H7 (cell line): ENCODE measurements at places on chromosomes 16 and 17. TPM values are rescaled to one million over a fixed set of nuclear protein-coding genes. Genes with fewer than 3 reads are reported as not detected.
A peak's percentile ranks its signal among the peaks of the same experiment; 100 is the strongest.

The SLC22A31 gene
- total RNA-seq, result 0.81 and 1.9 TPM in 2 replicates

The FAM171A2 gene
- 23.7 and 24.1 TPM in 2 replicates for total RNA-seq

The CTRL gene
- total RNA-seq, result 2.4 and 3.7 TPM in 2 replicates

The KCNJ18 gene
- not detected in 2 replicates for total RNA-seq

The CRHR1 gene
- total RNA-seq, result 0.14 and 0.81 TPM in 2 replicates

The SMIM5 gene
- 0.11 TPM in 1 of 2 replicates, not detected in the other for total RNA-seq

The C16orf54 gene
- total RNA-seq, result not detected in 2 replicates

The GRAPL gene
- not detected in 2 replicates for total RNA-seq

The BRIP1 gene
- total RNA-seq, result 12.0 and 17.0 TPM in 2 replicates

The HOXB13 gene
- total RNA-seq, result 7.9 and 11.1 TPM in 2 replicates

The GAST gene
- total RNA-seq, result not detected in 2 replicates

DNA sequence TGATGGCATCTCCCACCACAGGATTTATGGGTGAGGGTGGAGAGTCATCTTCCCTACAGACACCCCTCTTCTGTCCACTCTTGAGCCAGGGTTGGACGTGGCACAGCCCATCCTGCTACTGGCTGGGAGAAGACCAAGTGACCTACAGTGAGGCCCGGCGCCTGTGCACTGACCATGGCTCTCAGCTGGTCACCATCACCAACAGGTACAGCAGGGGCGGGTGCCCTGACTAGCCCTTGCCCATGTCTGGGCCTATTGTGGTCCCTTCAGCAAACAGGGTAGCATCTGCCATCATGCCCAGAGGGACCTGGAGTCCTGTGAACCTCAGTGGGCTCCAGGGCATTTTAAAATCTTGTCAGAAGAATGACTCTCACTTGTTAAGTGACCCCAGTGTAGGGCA is 48.2 kb downstream of the MRC2 start:
- peak; percentile 25 for DNase-seq

DNA sequence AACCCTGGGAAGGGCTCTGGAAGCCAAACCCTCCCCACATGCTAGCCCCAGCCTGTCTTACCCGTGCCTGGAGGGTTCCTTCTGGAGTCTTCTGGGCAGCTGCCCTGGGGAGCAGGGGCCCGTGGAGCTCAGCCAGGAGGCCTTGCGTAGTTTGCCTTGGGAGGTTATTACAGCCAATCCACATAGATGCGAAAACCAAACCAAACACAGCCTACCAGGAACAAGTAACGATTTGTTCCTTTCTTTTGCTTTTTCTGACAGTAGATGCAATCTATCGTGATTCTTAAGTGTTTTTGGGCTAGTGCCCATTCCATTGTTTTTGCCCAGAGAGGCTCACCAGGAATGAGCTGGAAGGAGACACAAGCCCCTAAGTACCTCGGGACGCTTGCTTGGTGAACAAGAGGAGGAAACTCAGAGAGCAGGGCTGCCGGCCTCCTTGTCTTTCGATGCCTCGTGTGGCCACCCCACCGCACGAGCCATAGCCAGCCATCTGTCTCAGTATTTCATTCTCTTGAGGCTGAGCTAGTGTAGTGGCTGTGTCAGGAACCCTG is 102.7 kb upstream of the NOL11 start:
- no peak for DNase-seq

DNA sequence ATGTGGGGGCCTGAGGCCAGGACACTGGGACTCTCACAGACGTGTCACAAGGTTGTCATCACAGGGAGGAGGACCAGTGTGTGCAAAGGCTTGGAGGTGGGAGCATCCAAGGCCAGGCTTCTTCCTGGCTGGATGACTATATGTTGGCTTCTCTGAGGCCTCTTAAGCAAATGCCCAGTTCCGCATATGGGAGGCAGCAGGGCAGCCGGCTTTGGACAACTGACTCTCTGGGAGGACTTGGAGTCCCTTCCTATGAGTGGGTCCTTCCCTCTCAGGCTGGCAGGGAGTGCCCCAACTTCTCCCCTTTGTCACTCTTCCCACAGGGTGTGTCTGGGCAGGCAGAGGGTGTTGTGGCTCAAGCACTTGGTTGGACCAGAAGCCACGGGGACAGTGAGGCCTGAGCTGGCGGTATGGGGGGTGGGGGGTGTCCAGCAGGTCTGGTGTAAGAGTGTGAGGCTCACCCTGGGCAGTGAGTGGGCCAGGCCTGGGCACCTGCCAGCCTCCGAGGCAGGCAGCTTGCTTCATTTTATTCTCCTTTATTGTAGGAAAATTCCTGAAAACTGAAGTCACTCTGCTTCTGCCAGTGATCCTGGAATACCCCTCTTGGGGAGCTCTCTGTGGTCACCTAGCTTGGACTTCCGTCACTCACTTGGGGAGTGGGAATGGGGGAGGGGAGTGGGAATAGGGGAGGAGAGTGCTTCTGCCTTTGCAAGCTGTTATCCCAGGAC is 14.9 kb downstream of the ADGRG1 start:
- DNase-seq, result no peak

GRCh38 chr17:80362428-80363119 is 52.4 kb upstream of the ENDOV start:
- DNase-seq, result no peak

DNA sequence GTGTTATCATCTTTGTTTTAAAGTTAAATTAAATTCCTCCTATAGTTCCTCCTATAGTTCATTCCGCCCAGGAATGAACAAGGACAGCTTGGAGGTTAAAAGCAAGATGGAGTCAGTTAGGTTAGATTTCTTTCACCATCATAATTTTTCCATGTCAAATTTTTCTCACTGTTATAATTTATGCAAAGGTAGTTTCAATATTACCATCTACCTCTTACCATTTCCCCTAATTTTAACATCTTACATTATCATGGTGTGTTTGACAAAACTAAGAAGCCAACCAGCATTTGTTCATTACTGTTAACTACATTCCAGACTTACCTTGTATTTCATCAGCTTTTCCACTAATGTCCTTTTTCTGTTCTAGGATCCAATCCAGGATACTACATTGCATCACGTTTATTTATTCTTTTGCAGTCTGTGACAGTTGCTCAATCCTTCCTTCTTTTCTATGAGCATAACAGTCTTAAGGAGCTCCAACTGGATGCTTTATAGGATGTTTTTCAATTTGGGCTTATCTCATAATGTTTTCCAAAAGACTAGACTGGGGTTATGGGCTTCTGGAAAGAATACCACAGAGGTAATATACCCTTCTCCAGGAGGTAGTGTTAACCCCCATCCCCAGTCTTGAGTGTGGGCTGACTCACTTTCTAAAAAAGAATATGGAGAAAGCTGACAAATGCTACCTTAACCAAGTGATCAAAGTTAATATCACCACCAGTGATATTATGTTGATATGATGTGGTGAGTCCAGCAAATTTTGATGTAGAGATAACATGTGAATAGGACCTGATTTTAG is 158.5 kb downstream of the PPM1E start:
- DNase-seq, result no peak

DNA sequence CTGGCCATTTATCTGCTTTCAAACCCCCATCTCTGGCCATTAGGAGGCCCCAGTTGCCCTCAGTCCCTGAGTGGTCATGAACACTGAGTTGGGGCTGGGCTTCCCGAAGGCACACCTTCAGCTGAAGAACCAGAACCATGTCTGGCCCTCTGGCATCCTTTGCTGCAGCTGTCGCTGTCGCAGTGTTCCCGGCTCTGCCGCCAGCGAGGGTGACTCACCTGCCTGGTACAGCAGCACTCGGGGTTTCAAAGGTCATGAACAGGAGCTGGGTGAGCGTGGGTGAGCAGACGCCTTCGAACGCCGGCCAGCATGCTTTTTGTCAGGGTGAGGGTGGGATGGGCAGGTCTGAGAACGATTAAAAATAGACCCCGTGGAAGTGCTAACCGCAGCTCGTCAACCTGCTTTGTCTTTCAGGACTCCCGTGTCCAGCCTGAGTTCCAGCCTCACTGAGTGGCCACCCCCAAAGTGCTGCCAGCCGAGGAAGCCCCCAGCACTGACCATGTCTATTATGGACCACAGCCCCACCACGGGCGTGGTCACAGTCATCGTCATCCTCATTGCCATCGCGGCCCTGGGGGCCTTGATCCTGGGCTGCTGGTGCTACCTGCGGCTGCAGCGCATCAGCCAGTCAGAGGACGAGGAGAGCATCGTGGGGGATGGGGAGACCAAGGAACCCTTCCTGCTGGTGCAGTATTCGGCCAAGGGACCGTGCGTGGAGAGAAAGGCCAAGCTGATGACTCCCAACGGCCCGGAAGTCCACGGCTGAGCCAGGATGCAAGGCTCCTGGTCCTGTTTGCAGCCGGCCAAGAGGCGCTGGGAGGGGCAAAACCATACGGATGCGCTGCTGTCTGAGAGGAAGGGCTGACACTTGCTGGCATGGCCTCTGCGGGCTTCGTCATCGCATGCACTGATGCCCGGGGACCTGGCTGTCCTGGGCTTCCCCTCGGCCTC is 7.6 kb downstream of the SNN start:
- DNase-seq, result peak; percentile 55

DNA sequence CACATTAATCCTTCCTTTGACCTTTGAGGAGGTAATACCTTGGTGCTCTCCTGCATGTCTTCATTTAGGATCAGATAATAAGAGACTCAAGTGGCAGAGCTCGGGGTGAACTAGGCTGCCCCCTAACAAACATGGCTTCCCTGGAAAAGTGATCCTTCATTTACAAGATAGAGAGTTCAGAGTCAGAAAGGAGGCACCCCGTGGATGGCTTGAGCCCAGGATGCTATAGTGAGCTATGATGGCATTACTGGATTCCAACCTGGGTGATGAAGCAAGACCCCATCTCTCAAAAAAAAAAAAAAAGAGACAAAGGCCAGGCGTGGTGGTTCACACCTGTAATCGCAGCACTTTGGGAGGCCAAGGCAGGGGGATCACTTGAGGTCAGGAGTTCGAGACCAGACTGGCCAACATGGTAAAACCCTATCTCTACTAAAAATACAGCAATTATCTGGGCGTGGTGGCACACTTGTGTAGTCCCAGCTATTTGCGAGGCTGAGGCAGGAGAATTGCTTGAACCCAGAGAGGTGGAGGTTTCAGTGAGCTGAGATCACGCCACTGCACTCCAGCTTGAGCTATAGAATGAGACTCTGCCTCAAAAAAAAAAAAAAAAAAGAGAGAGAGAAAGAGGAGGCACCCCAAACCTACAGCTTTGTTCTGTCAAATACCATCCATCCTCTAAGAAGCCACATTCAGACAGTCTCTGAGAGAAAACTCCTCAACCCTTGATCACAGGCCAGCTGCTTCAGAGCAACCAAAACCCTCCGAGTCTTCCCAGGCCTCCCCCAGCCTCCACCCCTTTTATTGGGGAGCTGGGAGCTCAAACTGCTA is 7.4 kb downstream of the FAM117A start:
- DNase-seq, result no peak

DNA sequence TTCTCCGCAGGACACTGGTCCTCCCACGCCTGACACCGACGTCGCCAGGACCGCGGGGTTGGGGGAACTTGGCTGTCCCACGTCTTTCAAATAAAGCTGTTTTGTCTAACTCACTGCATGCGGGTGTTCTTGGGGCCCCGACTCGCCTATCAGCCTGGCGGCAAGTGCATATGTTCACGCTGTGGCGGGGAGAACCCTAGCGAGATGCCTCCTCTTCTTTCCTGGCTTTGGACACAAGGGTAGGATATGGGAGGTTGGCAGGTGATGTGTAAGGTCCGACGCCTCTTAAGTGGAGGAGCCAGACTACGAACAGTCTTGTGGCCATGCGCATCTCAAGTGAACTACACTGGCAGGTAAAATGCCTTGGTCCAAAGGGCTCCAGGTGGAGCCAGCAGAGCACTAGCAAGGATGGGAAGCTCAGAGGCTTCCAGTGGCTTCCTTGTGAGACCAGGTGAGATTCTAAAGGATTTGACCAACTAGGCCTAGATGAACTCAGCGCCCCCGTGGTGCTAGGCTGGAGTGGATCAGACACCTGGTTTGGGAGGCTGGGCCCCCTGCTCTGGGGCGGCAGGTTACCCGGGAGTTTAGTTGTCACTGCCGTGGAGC is 873 bp upstream of the RPS2 start:
- DNase-seq, result no peak

DNA sequence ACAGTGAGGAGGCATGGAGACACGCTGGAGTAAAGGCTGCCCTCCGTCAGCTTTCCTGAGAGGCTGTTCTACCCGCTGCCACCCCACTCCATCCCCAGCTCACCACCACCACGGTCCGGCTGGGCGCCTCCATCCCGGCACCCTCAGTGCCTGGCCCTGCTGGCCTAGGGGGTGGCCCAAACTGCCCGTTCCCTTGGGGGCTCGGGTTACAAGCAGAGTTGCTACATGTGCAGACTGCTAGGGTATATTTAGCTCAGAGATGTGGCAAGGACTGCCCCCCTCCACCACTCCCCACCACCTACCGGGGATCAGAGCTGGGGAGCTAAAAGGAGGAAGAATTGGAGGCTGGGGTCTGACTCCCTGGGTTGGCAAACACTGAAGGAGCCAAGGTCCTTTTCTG is 4.1 kb downstream of the CACNB1 start:
- DNase-seq, result no peak

DNA sequence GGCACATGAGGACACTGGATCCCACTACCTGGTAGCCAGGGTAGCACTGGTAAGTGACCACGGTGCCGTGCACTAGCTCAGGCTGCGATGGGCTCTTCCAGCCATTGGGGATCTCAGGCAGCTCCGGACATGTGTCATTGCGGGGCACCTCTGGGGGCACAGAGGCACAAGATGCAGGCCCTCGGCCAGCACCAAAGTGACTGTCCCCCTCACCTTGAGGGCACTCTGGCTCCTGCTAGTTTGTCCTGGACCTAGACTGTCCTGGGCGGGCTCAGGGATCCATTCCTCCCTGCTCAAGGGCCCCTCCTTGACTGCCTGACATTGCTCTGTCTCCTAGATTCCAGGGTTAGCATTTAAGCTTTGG is 6.7 kb upstream of the PHF12 start:
- DNase-seq, result peak; percentile 13

DNA sequence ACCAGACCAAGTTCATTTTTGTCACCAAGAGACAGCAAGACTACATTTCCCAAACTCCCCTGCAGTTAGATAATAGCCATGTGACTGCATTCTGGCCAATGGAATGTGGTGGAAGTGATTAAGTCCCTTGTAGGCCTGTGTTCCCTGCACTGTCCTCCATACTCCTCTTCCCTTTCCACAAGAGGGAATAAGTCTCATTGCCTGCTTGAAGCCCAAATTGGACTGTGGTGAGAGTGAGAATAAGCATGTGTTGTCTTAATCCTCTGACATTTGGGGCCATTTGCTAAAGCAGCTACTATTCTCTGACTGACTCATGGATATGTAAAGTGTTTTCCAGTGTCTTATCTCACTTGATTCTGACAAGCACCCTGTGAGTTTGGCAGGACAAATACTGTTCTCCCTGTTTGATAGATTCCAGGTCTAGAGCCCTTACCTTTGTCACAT is 20.7 kb downstream of the PIK3R6 start:
- peak; percentile 83 for DNase-seq

GRCh38 chr16:1815461-1815860 is 11.2 kb downstream of the HAGH start:
- DNase-seq, result no peak
